ENCODE measurements at places on chromosomes 12 and 14. TPM values are rescaled to one million over a fixed set of nuclear protein-coding genes. Genes with fewer than 3 reads are reported as not detected.

GRCh38 chr12:25817166-25817565 lies 141.3 kb upstream of the RASSF8 start:
- no peak for DNase-seq

GRCh38 chr14:21163871-21164291 lies 8.0 kb upstream of the OR5AU1 start:
- DNase-seq = no peak

GRCh38 chr14:60878536-60878935 lies 102.3 kb downstream of the TRMT5 start:
- DNase-seq = no peak

Gene RND1
- total RNA-seq = 4.7 TPM

DNA sequence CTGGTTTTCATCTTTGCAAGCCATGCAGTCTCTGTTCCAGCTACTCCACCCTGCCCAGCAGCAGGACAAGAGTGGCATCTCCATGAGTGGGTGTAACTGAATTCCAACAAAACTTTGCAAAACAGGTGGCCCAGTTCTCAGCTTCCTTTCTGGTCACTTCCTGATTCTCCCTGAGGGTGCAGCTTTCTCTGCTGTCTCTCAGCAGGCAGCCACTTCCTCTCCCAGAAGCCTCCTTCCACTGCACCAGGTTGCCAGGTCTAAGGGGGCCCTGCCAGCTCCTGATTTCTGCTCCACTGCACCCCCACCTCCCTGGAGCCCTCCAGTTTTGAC lies 341.0 kb upstream of the FKBP4 start:
- no peak for DNase-seq

Gene GATC
- total RNA-seq = 35.4 TPM

Gene SAMD15
- total RNA-seq = 4.5 TPM

GRCh38 chr14:74922752-74923401 lies at the start of gene RPS6KL1:
Gene RPS6KL1 (minus strand): TSS chr14:74923260. CDS start chr14:74921541, 1,719 bp downstream.
- DNase-seq = peak; percentile 93

Gene WDR20
- total RNA-seq = 12.2 TPM

- DNase-seq = no peak
Measured at GRCh38 chr14:75479770-75480600, 42.3 kb upstream of the BATF start.

- DNase-seq = no peak
Measured at GRCh38 chr14:105844810-105845724, 318.7 kb downstream of the TMEM121 start.

DNA sequence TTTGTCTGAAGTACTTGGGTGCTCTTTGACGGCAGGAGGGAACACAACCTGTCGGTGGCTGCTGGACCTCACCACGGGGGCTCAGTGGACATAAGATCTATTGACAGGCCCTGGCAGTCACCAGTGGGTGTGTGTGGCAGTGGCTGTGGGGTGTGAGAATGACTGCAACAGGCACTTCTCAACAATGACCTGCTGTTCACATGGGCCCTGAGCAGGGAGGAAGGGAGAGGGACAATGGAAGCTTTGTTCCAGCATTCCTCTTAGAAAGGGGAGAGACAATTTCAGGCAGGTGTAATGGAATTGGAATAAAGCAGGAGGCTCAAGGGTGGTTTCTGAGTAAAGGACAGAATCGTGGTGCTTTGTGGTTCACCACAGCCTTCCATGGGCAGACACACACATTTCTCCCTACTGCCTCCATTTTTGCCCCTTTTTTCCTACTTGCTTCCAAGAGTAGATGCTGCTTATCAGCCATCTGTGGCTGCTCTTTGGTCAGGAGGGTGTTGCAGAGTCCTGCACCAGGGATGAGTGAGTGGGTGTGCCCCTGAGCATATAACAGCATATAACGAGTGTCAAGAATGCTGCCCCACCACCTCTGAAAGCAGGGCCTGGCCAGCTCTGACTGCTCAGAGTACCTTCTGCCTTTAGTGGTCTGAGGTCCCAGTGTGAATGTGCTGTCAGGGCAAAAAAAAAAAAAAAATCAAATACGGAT lies 267.7 kb downstream of the RASSF9 start:
- no peak for DNase-seq

Gene CLEC6A
- total RNA-seq = not detected

Gene AKAP3
- total RNA-seq = 0.97 TPM

DNA sequence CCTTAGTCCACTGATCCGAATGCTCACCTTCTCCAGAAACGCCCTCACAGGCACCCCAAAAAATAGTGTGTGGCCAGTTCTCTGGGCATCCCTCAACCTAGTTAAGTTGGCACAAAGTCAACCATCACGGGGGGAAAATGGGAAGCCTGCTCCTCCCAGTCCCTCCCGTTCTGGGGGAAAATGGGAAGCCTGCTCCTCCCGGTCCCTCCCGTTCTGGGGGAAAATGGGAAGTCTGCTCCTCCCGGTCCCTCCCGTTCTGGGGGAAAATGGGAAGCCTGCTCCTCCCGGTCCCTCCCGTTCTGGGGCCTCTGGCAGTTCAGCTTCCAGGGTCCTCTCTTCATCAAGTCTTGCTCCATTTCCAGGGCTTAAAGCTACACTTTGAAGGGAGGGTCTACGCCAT lies 106.1 kb downstream of the RIMBP2 start:
- DNase-seq = no peak

- no peak for DNase-seq
Measured at GRCh38 chr14:33040372-33041140, 101.9 kb downstream of the NPAS3 start.

DNA sequence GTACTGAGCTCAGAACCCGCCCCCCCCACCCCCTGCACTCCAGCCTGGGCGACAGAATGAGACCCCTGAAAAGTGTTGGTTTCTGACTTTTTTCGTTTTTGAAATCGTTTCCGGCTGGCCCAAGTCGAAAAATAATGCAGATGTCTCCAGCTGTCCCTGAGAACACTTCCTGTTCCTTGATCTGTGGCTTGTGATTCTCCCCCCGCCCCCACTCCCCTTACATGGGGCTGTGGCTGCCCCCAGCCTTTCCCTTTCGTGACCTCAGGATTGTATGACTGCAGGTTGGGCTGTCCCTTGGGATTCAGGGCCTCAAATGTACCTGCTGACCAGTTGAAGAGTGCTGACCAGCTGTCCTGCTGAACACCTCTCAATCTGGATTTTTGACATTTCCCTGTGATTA lies 34.1 kb downstream of the NOC4L start:
- no peak for DNase-seq

Gene TMEM229B
- 2.9 TPM for total RNA-seq

- DNase-seq = no peak
Measured at GRCh38 chr12:65084579-65084978, 36.5 kb downstream of the WIF1 start.

Gene ARG2
- total RNA-seq = 19.4 TPM

Gene TTC8
- total RNA-seq = 19.5 TPM

DNA sequence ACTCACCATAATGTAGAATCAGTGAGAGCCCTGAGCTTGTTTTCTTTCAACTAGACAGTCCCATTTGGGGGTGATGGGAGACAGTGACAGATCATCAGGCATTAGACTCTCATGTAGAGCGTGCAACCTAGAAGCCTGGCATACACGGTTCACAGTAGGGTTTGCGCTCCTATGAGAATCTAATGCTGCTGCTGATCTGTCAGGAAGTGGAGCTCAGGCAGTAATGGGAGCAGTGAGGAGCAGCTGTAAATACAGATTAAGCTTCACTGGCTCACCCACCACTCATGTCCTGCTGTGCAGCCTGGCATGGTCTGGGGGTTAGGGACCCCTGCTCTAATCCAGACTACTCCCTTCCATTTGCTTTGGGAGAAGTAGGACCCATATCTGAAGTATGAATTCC lies 55.6 kb downstream of the FNTB start:
- DNase-seq = no peak

- peak; percentile 74 for DNase-seq
Measured at GRCh38 chr12:49959685-49960473, 1.8 kb upstream of the AQP5 start.

- no peak for DNase-seq
Measured at GRCh38 chr14:94111276-94112095, 950 bp downstream of the IFI27 start.

Gene ZNF84
- total RNA-seq = 11.3 TPM

Gene SLCO1C1
- total RNA-seq = not detected

GRCh38 chr12:68823696-68824095 lies 15.7 kb downstream of the MDM2 start:
- DNase-seq = no peak

DNA sequence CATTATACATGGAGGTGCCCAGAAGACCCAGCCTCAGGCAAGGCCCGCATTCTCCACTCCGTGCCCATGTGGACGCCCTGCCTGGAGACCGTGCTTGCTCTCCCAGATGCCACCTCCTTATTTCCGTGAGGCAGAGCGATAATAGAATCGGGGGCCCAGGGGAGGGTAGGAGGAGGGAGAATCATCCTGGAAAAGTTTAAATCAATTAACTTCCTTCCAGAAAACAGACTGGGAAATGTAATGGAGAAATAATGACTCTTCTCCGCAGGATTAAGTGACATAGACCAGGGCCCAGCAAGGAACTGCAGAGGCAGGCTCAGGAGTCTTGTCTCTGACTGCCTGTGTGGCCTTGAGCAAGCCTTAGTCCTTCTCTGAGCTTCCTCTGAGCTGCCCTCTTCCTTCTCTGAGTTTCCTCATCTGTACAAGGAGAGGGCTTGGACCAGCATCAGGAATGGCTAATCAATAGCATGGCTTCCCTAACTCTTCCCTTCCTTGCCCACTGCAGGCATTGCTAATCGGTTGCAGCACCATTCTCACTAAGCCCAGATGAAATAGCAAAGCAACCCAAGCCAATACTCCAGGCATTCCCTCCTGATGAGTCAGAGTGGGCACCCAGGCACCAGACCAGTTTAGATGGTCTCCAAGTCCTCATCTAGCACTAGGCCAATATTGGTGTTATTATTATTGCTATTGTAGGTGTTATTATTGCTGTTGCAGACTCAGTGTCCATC lies 11.3 kb upstream of the FAM222A start:
- DNase-seq = peak; percentile 30

Gene ZNF385A
- 0.34 TPM for total RNA-seq

- no peak for DNase-seq
Measured at GRCh38 chr14:103348154-103348553, 14.1 kb downstream of the EIF5 start.

DNA sequence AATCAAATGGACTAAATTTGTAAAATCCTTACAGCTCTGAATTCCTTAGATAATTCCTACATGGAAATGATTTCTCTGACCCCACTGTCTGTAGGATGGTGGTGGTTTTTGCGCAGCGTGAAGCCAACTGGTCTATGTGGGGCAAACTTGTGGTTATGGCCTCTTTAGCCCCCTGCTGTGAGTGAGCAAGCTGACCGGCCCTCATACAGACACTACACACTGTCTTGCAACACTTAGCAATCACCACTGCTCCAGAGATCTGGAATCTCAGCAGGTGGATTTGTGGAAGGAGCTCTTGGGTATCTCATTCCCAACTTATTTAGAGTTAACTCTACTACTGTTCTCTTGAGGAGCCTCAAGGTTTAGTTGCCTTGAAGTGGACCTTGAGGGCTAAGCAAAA lies 70.2 kb downstream of the SCN8A start:
- peak; percentile 28 for DNase-seq
